Memory B cell (primary cell): ENCODE measurements at places on chromosomes 2 and 18.

DNA sequence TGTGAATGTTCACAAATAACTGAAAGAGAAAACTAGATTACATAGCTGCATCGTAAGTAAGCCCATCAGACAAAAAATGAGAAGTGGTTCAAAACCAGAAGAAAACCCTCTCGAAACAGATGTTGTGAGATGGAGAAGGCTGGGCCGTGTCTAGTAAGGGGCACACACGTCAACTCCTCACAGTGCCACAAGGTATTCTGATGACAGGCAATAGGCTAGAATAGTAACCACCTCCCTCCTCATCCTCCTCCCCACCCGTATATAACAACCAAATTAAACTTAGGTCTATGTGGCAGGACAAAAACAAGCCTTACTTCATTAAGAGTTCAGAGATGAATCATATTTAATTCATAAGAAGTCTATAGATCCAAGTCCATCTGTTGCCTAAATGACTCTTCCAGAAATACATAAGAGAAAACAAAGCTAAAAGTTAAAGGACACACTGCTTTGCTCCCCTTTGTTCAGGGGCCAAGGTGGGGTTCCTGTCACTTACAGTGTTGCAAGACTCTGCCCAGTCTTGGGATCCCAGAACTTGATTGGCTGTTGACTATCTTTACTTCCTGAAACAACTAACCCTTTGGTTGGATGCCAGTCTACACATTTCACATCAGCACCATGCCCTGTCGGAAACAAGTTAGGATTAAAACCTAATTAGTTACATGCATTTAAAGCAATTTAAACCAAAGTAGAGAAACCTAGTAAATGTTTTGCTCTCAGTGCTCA is 25.0 kb downstream of the SFT2D3 start:
- peaks cover 20% of the 10 kb centered on the region for H3K36me3 ChIP-seq
- no peaks in the 10 kb centered on the region for H3K27me3 ChIP-seq
- DNase-seq, result no peak
- peaks cover 5% of the 10 kb centered on the region for H3K4me1 ChIP-seq

GRCh38 chr2:107338059-107338458 is 452.1 kb upstream of the ST6GAL2 start:
- H3K4me3 ChIP-seq, result no peak overlapping the region
- H3K27me3 ChIP-seq, result no peaks in the 10 kb centered on the region
- no peak overlapping the region for H3K27ac ChIP-seq
- H3K4me1 ChIP-seq, result no peaks in the 10 kb centered on the region
- H3K36me3 ChIP-seq, result no peaks in the 10 kb centered on the region
- no peak for DNase-seq

- no peaks in the 10 kb centered on the region for H3K4me1 ChIP-seq
- H3K27ac ChIP-seq, result no peak overlapping the region
- no peak overlapping the region for H3K4me3 ChIP-seq
- no peaks in the 10 kb centered on the region for H3K36me3 ChIP-seq
- no peaks in the 10 kb centered on the region for H3K27me3 ChIP-seq
These were observed 369.8 kb downstream of the DPP10 start for GRCh38 chr2:114812261-114812660.

DNA sequence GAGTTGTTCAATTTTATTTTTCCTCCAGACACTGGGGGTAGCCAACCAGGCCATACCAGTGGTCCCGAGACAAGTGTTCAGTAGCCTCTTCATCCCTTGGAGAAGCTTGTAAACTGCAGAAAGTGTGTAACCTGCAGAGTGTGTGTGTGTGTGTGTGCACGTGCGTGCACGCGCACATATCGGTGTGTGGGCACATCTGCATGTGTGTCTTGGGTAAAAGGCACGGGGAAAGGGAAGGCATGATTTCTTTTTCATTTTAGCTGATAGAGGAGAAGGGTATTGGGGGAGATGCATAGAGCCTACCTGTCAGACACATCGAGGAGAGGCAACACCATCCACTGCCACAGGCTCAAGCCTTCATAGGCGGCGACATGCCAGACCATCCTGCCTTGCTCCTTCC is 181.4 kb downstream of the CLIP4 start:
- no peaks in the 10 kb centered on the region for H3K36me3 ChIP-seq
- H3K27me3 ChIP-seq, result peaks cover 19% of the 10 kb centered on the region
- H3K4me3 ChIP-seq, result no peak overlapping the region
- no peak overlapping the region for H3K27ac ChIP-seq
- no peaks in the 10 kb centered on the region for H3K4me1 ChIP-seq
